Bronchial smooth muscle cell (primary cell): ENCODE measurements at places on chromosomes 3 and 15. TPM values are rescaled to one million over a fixed set of nuclear protein-coding genes. Genes with fewer than 3 reads are reported as not detected.

The FEZF2 gene
- not detected in 2 replicates for total RNA-seq

The JMJD7 gene
- 0.79 and 1.8 TPM in 2 replicates for total RNA-seq

The PLXNA1 gene
- 25.5 and 45.9 TPM in 2 replicates for total RNA-seq

The CRTC3 gene
- 7.8 and 10.4 TPM in 2 replicates for total RNA-seq

The CAPN3 gene
- total RNA-seq = 1.7 and 3.2 TPM in 2 replicates

The UBL7 gene
- total RNA-seq = 23.6 and 30.7 TPM in 2 replicates

The CCR3 gene
- 0.09 TPM in 1 of 2 replicates, not detected in the other for total RNA-seq

The CGNL1 gene
- 0.16 and 0.26 TPM in 2 replicates for total RNA-seq

The GRAMD2A gene
- total RNA-seq = 0.09 and 0.16 TPM in 2 replicates

The CFAP44 gene
- total RNA-seq = 3.2 and 4.4 TPM in 2 replicates

The SLC6A1 gene
- not detected in 2 replicates for total RNA-seq

The SPINT1 gene
- 0.09 and 0.32 TPM in 2 replicates for total RNA-seq

The ITGB5 gene
- 273 and 391 TPM in 2 replicates for total RNA-seq

The SPINK8 gene
- not detected in 2 replicates for total RNA-seq

The TM4SF18 gene
- total RNA-seq = under 0.01 TPM in 1 of 2 replicates, not detected in the other

The TRH gene
- not detected in 2 replicates for total RNA-seq

The ACKR4 gene
- total RNA-seq = 4.3 and 4.7 TPM in 2 replicates

The STAB1 gene
- under 0.01 and 0.32 TPM in 2 replicates for total RNA-seq

The PDIA3 gene
- 77.9 and 95.7 TPM in 2 replicates for total RNA-seq

The P2RY1 gene
- total RNA-seq = 0.26 and 2.5 TPM in 2 replicates

The HMG20A gene
- total RNA-seq = 18.1 and 23.6 TPM in 2 replicates

The KLHL40 gene
- total RNA-seq = 0.09 TPM in 1 of 2 replicates, not detected in the other

The CBLB gene
- total RNA-seq = 11.6 and 19.5 TPM in 2 replicates

The GOLGA6L7 gene
- total RNA-seq = not detected in 2 replicates

The RBP2 gene
- not detected in 2 replicates for total RNA-seq

The TEX9 gene
- total RNA-seq = 3.5 and 4.6 TPM in 2 replicates

The MESD gene
- total RNA-seq = 18.9 and 22.6 TPM in 2 replicates

The CILP gene
- total RNA-seq = 0.79 and 2.9 TPM in 2 replicates

The FAM43A gene
- 7.7 and 15.5 TPM in 2 replicates for total RNA-seq

The RTP4 gene
- 3.0 and 4.1 TPM in 2 replicates for total RNA-seq

The MAP1A gene
- total RNA-seq = 42.0 and 53.7 TPM in 2 replicates

The ABHD17C gene
- 4.3 and 10.7 TPM in 2 replicates for total RNA-seq

The CDCP1 gene
- 1.4 and 5.5 TPM in 2 replicates for total RNA-seq

The SOX14 gene
- total RNA-seq = not detected in 2 replicates

The GP5 gene
- total RNA-seq = under 0.01 and 0.09 TPM in 2 replicates

The CPN2 gene
- total RNA-seq = not detected in 2 replicates

The LRCH3 gene
- 44.6 and 50.9 TPM in 2 replicates for total RNA-seq

The PPP2R3A gene
- total RNA-seq = 7.8 and 9.6 TPM in 2 replicates

The SNX22 gene
- 0.26 and 0.32 TPM in 2 replicates for total RNA-seq

The SPATA12 gene
- under 0.01 TPM in 1 of 2 replicates, not detected in the other for total RNA-seq

The DAZL gene
- total RNA-seq = not detected in 2 replicates

The AADACL2 gene
- total RNA-seq = not detected in 2 replicates
